ENCODE measurements at places on chromosomes 1 and 21. TPM values are rescaled to one million over a fixed set of nuclear protein-coding genes. Genes with fewer than 3 reads are reported as not detected.

ERRFI1 gene
- total RNA-seq = 533 TPM

RUSC1 gene
- 35.5 TPM for total RNA-seq

PYHIN1 gene
- total RNA-seq = not detected

ARHGAP29 gene
- total RNA-seq = 81.3 TPM

LRRC53 gene
- not detected for total RNA-seq

C1QC gene
- total RNA-seq = not detected

LRRC41 gene
- total RNA-seq = 119 TPM

SCP2 gene
- 178 TPM for total RNA-seq

GALNT2 gene
- 96.6 TPM for total RNA-seq

SDC3 gene
- total RNA-seq = 21.9 TPM

LMX1A gene
- not detected for total RNA-seq

LAMC2 gene
- total RNA-seq = 1.6 TPM

FCRL6 gene
- total RNA-seq = not detected

RIPPLY3 gene
- 0.29 TPM for total RNA-seq

TSPAN2 gene
- total RNA-seq = under 0.01 TPM

Measured in myometrial cell (primary cell).